Keratinocyte (primary cell): ENCODE measurements at places on chromosomes 1 and 21. TPM values are rescaled to one million over a fixed set of nuclear protein-coding genes. Genes with fewer than 3 reads are reported as not detected.

FOXO6 gene
- polyA plus RNA-seq = not detected in 3 replicates

PADI3 gene
- polyA plus RNA-seq = 4.2 to 6.1 TPM (median 5.2 TPM) in 3 replicates

GRCh38 chr1:151898519-151898991 lies 10.8 kb downstream of the THEM4 start:
- no peak for DNase-seq

DNA sequence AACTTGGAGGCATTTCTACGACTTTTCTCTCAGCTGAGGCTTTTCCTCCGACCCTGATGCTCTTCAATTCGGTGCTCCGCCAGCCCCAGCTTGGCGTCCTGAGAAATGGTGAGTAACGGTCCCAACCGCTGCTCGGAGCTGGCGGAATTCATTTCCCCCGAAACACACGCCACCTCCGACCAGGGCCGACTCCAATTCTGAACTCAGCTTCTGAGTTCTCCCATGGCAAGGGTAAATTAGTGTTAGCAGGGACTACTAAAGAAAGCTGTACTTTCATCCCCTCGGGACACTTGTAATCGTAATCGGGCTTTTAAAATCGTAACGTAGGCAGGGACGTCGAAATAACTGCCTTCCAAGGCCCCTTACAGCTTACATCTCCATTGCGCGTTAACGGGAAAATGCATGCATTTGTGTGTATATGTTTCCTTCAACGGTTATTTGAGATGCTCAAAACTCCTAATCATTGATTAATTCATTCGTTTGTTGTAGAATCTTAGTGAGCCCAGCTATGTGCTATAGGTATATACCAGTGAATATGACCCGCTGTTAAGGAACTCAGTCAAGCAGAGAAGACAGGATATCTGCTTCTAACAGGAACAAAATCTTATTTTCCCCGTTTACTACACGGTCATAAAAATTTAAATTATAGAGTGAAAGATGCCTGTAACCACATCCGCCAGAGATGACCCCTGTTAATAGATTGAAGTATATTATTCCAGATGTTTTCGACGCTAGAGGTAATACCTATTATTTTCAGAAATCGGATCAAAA lies 472 bp downstream of the DTL start:
- DNase-seq = no peak

GRCh38 chr1:164754088-164754600 lies 195.2 kb downstream of the PBX1 start:
- no peak for DNase-seq
